ENCODE measurements at places on chromosomes 6 and 20.

DNA sequence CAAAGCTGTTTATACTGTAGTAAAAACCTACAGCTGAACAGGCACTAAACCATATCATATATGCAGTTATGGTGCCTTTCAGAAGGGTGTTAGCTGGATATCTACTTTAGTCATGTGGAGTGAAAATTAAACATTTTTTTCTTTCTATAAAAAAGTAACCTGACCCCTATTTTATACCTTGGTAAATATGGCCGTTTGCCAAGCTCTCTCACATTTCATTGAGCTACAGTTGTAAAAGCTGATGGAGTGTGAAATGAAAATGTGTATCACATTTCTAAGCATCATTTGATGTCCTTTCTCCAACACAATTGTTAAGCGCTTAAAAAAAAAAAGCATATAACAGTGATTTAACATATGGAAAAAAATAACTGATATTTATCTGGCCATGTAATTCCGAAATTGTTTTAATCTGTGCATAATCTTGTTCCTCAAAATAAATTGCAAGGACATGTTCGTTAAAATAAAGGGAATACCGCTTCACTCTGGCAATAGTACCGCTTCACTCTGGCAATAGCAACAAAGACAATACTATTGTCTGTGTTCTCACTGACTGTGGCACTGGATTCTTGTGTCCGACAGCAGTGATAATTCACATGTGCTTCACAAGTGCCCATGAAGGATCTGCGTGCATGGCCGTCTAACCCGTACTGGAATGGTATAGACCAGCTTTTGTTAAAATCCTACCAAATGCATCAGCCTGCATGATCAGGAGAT, 391.8 kb upstream of the SOX4 start:
- no peak for DNase-seq

DNA sequence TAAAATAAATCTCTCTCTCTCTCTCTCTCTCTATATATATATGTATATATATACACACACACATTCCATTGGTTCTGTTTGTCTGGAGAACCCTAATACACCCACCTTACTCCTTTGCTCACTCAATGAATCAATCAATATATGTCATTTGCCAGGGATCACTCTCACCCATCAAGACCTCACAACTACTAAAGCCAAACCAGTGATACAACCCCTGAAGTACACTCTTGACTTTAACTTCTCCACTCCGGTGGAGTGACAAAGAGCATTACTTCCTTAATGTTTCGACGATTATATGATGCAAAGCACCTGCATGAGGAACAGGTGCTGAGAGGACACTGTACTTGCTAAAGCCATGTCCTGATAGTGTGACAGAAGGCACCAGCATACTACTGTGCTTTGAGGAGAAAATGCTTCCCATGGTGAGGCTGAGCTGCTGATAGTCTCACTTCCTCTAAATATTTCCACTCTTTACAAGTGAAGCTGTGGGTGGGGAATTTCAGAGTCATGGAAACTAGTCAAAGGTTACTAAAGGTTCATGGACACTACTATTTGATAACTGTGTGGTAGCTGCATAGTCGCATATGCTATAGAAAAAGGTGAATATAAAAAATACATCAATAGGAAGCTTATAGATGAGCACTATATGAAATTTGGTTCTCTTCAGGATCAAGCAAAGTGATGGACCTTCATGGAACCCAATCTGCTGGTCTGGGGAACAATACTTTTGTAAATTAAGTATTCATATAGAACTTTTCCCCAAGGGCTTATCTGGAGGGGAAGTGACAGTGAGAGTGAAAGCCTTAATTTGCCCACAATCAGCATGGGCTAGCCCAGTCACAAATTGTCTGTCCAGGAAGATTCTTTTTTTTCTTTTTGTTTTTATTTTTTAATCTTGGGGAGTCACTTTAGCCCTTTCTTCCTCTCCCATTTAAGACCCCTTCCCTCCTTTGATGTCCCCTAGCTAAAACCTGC, 141.9 kb upstream of the NEDD9 start:
- DNase-seq, result no peak

DNA sequence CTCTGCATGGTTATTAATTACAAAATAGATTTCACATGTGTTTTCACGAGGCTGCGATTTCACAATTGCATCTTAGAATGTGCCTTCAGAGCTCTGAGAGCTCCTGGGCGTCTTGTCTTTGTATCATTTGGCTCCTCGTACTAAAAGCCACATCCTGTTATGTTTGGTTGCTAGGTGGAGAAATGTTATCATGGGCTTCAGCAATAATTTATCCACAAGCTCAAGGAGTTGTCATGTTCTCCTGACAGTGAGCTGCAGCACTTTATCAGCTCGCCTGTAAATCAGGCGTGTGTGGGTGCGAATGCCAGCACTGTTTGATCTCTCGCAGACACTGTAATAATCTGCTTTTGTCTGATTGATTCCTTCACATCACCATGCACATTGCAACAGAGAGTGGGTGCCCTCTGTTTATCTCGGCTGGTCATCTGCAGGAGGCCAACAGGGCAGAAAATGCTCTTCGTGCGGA, 218.6 kb upstream of the ZFP64 start:
- peak; percentile 16 for DNase-seq

GRCh38 chr6:56866917-56867522, 87.9 kb upstream of the BEND6 start:
- no peak for DNase-seq

- DNase-seq, result peak; percentile 36
These were observed 92.8 kb downstream of the ATRN start for GRCh38 chr20:3563548-3564177.

DNA sequence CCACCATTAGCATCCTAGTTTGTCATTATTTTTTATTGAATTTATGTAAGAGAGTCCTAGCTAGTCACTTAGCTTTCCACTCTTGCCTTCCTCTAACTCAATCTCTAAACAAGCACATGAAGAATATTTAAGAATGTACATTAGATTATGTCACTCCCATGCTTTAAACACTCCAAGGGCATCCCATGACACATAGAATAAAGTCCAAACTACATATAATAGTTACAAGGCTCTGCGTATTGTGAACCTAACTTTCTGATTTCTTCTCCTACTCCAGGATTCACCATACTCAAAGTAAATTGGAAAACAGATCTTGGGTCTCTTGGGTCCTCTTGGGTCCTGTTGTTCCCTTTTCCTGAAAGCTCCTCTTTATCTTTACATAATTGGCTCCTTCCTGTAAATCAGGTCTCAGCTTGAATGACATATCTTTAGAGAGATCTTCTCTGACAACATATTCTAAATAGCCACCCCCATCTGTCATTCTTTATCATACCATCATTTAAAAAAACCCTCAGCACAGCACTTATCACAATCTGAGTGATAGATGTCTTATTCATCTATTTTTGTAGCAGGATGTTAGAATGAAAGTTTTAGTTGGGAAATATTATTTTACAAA, 1042.4 kb upstream of the FLRT3 start:
- no peak for DNase-seq

DNA sequence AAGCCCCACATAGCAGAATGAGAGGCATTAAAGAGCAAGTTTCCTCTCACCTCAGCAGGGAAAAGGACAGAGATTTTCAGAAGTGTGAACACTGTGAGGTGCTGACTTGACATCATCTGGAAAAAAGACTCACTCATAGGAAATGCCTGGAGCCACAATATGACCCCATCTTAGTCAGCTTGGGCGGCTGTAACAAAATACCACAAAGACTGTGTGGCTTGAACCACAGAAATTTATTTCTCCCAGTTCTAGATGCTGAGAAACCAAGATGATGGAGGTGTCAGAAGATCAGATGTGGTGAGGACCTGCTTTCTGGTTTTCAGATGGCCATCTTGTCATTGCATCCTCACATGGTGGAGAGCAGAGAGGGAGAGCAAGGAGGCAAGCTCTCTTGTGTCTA, 253.1 kb downstream of the ADGB start:
- DNase-seq, result peak; percentile 70

GRCh38 chr6:104686550-104687175, 173.1 kb downstream of the HACE1 start:
- DNase-seq, result no peak

DNA sequence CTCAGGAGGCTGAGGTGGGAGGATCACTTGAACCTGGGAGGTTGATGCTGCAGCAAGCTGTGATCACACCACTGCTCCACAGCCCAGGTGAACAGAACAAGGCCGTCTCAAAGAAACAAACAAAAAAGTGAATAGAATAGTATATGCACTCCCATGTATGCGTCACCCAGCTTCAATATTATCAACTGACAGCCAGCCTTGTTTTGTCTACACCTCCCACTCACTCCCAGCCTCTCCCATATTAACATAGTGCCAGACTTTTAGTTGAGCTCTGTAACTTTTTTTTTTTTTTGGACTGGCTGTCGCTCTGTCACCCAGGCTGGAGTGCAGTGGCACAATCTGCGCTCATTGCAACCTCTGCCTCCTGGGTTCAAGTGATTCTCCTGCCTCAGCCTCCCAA, 18.1 kb upstream of the ILRUN start:
- DNase-seq, result no peak

- peak; percentile 59 for DNase-seq
These were observed 78.8 kb upstream of the RALY start for GRCh38 chr20:33914919-33915318.

- no peak for DNase-seq
These were observed 79.5 kb downstream of the FYN start for GRCh38 chr6:111793711-111794111.

GRCh38 chr20:7710440-7710839, 229.8 kb downstream of the HAO1 start:
- DNase-seq, result no peak

DNA sequence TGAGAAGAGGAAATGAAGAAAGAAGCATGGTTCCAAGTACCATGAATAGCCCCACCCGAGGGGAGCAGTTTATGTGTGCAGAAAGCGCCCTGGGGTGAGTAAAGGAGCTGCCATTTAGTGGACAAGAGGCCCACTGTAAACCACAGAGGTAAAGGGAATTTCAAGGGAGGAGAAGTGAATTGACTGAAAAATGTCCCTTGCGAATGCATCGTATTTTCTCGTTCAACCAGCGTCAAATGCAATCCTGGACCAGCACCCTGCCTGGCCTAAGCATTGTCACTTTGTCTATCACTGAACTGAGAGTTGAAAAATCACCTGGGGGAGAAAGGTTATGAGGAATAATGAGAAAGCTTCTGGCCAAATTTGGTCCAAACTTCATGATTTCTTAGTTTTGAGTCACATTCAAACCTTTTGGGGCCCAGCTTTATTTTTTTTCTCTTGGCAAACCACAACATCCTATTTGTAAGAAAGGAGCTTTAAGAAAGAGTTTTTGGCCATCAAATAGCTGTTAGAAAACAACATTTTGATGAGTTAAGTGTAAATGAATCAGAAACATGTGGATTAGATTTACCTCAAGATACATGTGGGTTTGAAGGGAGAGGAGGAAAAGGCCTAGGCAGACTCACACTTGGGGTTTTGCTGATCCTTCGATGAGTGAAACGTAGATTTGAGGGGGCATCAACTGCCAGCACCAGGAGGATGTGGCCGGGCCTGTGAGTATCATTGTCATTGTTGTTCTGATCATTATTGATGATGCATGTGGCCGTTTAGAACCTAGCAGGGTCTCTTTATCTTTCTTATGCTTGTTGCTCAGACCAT, 214.0 kb downstream of the CLIC5 start:
- DNase-seq, result no peak

DNA sequence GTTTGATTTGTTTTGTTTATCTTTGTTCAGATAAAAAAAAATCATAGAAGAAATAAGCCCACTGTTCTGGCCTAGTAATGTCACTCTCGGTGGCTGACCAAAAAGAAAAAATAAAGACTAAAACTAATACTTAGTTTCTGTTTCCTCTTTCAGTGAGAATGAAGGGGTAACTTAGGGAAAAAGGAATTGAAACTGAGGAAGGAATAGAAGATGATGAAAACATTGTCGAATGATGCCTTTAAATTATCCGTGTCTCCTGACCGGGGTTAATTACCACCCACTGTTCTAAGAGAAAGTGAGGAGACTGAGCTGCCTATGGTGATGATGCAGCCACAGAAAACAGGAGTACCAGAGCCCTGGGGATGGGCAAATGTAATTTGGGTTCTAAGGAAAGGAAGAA, 73.1 kb downstream of the PTCHD4 start:
- DNase-seq, result no peak

DNA sequence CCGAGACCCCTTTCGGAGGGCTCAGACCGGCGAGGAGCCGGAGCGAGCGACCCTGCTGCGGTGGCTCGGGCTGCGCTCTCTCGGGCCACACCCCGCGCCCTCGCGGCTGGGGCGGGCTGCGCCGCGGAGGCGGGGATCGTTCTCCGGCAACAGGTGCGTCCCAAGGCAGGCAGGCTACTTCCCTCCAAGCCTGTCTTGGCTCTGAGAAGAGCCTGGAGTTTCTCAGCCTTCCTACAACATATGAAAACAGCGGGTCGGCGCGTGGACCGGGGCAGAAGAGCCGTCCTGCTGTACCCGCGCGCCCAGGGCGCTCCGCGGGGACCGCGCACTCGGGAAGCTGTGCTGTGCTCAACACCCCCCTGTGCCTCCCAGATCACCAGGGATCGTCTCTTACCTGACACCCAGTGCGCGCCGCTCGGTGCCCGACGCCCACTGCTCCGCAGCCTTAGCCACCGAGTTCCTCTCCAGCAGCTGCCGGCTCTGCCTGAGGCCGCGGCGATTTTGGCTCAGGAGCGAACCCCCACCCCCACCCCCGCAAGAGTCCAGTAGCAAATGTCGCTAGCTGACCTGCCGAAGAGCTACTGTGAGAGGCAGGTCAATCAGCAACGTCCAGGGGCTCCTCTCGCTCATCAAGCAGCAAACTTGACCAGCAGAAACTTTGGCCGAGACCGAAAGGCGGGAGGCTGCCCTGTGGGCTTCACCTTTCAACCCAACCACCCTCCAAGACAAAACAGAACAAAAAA, 3.7 kb upstream of the OLIG3 start:
- DNase-seq, result no peak

GRCh38 chr6:136474241-136474640, 76.0 kb downstream of the MAP7 start:
- DNase-seq, result no peak

DNA sequence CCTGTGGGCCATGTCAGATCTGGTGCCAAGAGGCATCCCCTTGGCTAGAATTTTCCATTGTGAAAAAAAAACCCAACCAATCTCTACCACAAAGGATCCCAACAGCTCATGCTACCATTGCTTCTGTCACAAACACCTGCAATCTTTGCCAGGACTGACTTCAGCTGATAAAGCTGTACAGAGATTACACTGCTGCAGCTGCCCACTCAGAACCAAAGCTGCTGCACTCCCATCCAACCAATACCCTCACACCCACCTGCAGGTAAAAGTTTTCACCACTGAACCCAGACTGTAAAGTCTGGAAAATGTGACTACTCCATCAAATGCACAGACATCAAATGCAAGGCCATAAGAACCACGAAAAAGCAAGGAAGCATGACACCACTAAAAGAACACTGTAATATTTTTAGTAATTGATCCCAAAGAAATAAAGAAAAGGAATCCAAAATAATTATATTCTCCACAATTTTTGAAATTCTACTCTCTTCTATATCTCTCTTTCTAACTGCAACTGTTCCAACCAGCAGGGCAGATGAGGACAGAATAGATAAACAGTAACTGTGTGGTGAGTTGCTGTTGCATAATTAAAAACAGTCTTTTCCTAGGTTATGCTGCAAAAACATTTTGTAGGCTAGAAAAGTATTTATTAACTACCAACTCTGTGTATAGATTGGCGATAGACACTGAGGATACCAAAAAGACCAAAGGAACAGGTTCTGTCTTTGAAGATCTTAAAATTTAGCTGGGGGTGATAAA, 128.0 kb upstream of the MCHR2 start:
- DNase-seq, result no peak
